ENCODE measurements at places on chromosomes 2 and 18.

DNA sequence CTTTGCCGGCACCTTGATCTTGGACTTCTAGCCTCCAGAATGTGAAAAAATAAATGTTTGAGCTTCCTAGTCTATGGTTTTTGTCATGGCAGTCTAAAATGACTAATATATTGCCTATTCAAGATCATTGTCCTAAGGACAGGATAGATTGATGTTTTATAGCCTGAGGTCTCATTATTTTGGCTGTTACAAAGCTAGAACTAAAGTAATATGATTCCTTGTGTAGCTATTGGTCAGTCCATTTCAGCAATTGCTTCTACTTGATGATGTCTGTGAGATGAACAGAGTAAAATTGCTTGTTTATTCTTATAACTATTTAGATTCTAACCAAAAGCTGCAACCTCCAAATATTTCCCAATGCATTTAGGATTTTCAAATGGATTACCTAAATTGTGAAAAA, 145.0 kb downstream of the HRH4 start:
- DNase-seq = no peak

- DNase-seq = no peak
Measured at GRCh38 chr2:186749219-186749618, 55.4 kb downstream of the FAM171B start.

GRCh38 chr18:69996951-69997798, 49.5 kb upstream of the CD226 start:
- DNase-seq = no peak

- DNase-seq = no peak
Measured at GRCh38 chr2:168158586-168158985, 88.8 kb downstream of the STK39 start.

- no peak for DNase-seq
Measured at GRCh38 chr18:5879479-5879882, 15.8 kb downstream of the TMEM200C start.

DNA sequence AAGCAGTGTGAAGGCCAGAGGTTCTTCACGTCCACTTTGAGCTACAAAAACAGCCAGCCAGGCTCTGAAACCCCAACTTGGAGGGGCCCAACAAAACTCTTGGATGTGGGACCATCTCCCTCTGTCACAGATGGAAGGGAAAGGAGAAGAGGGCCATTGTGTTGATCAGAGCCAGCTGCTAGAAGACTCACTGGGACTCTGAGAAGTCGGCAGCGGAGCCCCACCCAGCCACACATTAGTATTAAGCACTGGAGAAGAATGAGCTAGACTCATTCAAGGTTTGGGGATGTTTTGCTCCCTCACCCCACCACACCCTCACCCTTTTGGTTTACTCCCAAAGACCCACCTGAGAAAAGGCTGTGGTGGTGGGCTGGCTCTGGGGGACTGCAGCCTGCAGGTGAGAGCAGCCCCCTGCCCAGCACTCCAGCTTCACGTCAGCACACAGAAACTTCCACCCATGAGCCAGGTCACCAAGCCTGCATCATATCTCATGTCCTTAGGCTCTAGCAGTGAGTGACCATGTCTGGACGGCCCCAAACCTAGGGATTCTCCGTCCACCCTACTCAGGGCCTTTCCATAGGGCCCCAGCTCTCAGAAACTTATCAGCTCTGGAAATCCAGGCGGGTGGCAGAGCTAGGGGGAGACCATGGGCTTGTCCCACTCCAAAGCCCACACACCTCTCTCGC, 12.6 kb downstream of the TEX51 start:
- DNase-seq = no peak

DNA sequence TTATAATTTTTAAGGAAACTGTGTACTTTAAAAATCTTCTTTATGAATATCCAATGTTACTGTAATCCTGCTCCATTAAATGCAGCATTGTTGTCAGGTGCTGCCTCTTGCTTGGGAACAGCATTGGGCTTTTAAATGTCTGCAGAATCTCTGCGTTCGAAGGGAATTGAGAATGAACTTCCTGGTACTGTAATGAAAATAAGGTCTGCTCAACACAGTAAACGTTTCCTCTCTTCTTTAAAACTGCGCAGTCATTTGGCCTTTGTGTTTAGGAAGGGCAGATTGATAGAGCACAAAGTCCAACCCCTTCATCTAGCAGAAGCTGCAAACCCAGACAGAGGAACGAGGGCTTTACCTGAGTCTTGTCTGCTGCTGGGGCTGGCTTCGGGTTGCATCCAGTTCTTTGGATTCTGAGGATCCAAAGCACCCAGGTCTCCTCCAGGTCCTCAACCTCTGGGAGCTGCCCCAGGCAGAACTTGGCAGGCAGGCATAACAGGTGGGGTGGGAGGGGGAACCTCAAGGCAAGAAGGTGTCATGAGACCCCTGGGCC, 104.5 kb downstream of the UGGT1 start:
- DNase-seq = no peak

Measured in gastrocnemius medialis (tissue), 4 donors.